ENCODE measurements at places on chromosomes 3 and 15. TPM values are rescaled to one million over a fixed set of nuclear protein-coding genes. Genes with fewer than 3 reads are reported as not detected.

IMPDH2 gene
- total RNA-seq, result 268 TPM

VILL gene
- 2.3 TPM for total RNA-seq

RCN2 gene
- total RNA-seq, result 26.1 TPM

DNAH12 gene
- total RNA-seq, result under 0.01 TPM

HTR3C gene
- not detected for total RNA-seq

GUCA1C gene
- not detected for total RNA-seq

MESP2 gene
- 0.28 TPM for total RNA-seq

CCDC39 gene
- total RNA-seq, result not detected

ZIC1 gene
- not detected for total RNA-seq

VIPR1 gene
- total RNA-seq, result not detected

GOLGA6B gene
- total RNA-seq, result not detected

SCAANT1 gene
- not detected for total RNA-seq

PLOD2 gene
- total RNA-seq, result 117 TPM

ZNF106 gene
- 107 TPM for total RNA-seq

CDC25A gene
- total RNA-seq, result 10.6 TPM

SPATA16 gene
- not detected for total RNA-seq

ATP2B2 gene
- under 0.01 TPM for total RNA-seq

P2RY1 gene
- under 0.01 TPM for total RNA-seq

SYNPR gene
- total RNA-seq, result not detected

NGRN gene
- total RNA-seq, result 44.2 TPM

HIGD2B gene
- total RNA-seq, result not detected

LCTL gene
- total RNA-seq, result 8.9 TPM

IMPG2 gene
- 0.18 TPM for total RNA-seq

CFAP20DC gene
- 1.6 TPM for total RNA-seq

ITGA11 gene
- total RNA-seq, result 2.5 TPM

SAXO2 gene
- total RNA-seq, result not detected

HDGFL3 gene
- total RNA-seq, result 9.5 TPM

FGF12 gene
- not detected for total RNA-seq

NPAP1 gene
- total RNA-seq, result not detected

GHSR gene
- not detected for total RNA-seq

KNG1 gene
- not detected for total RNA-seq

MITF gene
- 13.3 TPM for total RNA-seq

GOLGA6D gene
- total RNA-seq, result not detected

ZDHHC23 gene
- 0.90 TPM for total RNA-seq

SLC24A5 gene
- not detected for total RNA-seq

CD276 gene
- 37.5 TPM for total RNA-seq

MCTP2 gene
- total RNA-seq, result 8.6 TPM

GALNT15 gene
- total RNA-seq, result 14.7 TPM

MYL3 gene
- not detected for total RNA-seq

IL5RA gene
- total RNA-seq, result not detected

CNTN6 gene
- not detected for total RNA-seq

MYZAP gene
- total RNA-seq, result not detected

SLC22A13 gene
- total RNA-seq, result under 0.01 TPM

CALML4 gene
- total RNA-seq, result 0.36 TPM

SST gene
- not detected for total RNA-seq

APOD gene
- total RNA-seq, result not detected

CHRNA3 gene
- not detected for total RNA-seq

NOP10 gene
- total RNA-seq, result 141 TPM

ADGRG7 gene
- total RNA-seq, result not detected

FAM174B gene
- 0.56 TPM for total RNA-seq

OSTN gene
- total RNA-seq, result 0.28 TPM

ARIH2 gene
- 73.0 TPM for total RNA-seq

CPEB1 gene
- total RNA-seq, result 6.9 TPM

LRRIQ4 gene
- total RNA-seq, result not detected

FAM43A gene
- total RNA-seq, result 3.1 TPM

NSUN3 gene
- total RNA-seq, result 11.1 TPM
